ENCODE measurements at places on chromosomes 7 and 10.

- DNase-seq, result no peak
Measured at GRCh38 chr7:64874562-64875250, 28.4 kb upstream of the ZNF273 start.

DNA sequence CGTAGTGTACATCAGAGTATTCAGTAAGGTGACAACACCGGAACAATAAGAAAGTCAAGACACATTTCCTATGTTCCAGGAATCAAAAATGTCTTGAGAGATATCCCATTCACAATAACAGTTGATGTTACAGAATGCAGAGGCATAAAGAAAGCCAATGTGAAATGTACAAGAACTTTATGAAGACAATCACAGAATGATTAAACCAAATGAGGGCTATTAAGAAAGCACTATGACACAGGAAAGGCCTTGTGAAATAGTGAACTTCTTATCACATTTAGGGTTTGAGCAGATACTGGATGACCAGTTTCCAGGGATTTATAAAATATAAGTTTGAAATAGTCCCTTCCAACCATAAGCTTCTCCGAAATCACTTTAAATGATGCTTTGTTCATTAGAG, 52.7 kb downstream of the VWDE start:
- DNase-seq, result no peak

- DNase-seq, result peak; percentile 42
Measured at GRCh38 chr10:62805231-62806099, 945 bp downstream of the ADO start.

GRCh38 chr10:71765176-71765904, 8.0 kb downstream of the VSIR start:
- no peak for DNase-seq

DNA sequence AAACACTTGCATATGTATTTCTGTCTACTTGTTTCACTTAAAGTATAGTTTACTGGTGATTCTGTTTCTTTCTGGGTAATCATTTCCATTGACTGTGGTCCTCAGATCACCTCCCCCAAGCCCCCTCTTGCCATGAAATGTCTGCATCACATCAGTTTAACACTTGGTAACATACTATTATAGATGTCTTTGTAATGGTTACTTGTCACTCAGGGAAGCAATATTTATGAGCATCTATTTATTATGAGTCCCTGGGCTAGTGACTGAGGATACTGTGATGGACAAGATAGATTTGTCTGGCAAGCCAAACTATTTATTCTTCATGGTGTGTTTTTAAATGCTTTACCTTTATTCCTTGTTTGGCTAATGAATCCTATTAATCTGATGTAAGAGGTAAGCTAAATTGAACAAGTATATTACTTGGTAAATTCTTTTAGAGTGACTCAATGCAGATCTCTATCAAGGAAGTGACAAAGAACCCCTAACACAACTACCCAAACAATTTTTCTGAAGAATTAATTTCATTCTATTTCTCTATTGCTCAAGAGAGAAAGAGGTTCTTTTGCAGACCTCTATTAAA, 270.9 kb downstream of the RELN start:
- DNase-seq, result no peak

- no peak for DNase-seq
Measured at GRCh38 chr10:62147425-62147824, 121.2 kb downstream of the RTKN2 start.

- DNase-seq, result no peak
Measured at GRCh38 chr7:63073286-63073685, 925.4 kb upstream of the ZNF722 start.

DNA sequence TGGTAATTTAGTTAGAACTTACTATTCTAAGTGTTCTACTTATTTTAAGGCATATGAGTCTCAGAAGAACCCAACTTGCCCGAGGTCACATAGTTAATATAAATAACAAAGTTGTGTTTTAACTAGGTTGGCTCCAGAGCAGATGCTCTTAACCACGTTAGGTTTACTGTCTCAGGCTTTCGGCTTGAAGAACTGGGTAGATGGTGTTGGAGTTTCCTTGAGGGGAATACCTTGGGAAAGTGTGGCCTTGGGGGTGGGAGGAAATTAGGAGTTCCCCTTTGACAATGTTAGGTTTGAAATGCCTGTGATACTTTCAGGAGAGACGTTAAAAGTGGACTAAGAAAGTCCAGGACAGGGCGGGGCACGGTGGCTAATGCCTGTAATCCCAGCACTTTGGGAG, 9.6 kb downstream of the ZNF398 start:
- DNase-seq, result no peak

DNA sequence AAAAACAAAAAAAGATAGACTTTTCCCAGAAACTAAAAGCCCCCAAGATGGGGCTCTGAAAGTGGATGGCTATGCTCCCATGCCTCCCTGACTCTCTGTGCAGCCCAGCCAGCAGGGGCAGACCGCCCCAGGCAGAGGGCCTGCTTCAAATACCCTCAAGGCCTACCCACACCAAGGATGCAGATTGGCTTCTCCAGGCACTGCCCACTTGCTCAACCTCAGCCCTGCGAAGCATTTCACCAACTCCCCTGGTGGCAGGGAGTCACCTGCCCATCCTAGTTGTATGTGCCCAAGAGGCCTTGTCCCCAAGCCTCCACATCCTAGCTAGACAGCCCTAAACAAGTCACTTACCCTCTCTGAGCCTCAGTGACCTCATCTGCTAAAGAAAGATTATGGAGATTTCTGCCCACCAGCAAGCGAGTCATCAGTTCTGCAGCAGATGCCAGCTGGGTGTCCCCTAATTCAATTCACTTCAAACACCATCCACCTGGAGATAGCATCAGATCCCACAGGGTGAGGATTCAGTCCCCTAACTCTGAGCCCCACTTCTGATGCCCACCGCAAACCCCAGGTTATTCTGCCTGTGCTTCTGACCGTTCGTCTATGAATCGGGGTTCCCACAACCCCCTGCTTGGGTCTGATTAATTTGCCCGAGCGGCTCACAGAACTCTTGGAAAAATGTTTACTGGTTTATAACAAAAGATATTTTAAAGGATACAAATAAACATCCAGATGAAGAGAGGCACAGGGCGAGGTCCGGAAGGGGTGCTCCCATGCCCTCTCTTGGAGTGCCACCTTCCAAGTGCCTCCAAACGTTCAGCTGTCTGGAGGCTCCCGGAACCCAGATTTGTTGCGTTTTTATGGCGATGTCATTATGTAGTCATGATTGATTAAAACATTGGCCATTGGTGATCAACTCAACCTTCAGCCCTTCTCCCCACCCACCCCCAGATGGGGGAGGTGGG, 18.6 kb upstream of the ZMIZ1 start:
- peak; percentile 8 for DNase-seq

GRCh38 chr10:25666276-25666675, 267.8 kb upstream of the MYO3A start:
- DNase-seq, result peak; percentile 83

DNA sequence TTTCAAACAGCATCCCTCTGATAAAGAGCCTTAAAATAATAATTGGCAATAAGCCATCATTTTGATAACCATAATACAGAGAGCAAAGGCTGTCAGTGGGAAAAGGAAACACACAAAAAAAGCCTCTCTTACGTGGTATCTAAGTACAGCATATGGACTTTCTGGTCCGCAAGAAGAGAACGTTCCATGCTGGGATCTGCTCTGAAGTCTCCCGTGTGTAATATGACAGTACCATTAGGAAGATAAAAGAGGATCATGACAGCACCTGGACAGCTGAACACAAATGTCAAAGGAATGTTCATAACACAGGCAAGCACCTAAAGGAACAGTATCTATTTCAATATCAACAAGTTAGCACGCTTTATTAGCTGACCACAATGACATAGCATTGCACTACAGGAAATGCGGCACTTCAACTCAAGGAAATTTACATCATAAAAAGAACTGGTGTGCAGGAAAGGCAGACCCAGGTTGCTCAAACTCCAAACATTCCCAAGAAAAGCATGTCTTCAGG, 9.9 kb downstream of the DCLRE1A start:
- no peak for DNase-seq

DNA sequence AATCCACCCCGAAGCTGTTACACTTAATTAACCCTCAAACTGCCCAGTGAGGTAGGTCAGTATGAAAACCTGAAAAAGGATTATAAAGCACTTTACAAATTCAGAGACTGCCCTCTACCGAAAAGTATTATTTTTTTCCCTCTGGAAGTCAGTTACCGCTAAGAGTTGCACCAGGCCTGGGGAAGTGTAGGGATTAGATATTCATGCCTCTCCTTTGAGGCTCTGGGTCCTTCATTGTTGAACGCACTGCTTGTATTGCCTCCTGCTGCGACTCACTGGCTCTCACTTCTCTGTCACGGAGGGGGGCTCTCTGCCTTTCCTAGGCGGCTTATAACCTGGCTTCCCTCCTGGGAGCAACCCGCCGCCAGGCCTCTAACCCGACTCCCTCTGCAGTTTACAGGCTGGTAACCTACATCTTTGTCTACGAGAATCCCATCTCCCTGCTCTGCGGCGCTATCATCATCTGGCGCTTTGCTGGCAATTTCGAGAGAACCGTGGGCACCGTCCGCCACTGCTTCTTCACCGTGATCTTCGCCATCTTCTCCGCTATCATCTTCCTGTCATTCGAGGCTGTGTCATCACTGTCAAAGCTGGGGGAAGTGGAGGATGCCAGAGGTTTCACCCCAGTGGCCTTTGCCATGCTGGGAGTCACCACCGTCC, 2.7 kb downstream of the RHBDD2 start:
- peak; percentile 9 for DNase-seq

DNA sequence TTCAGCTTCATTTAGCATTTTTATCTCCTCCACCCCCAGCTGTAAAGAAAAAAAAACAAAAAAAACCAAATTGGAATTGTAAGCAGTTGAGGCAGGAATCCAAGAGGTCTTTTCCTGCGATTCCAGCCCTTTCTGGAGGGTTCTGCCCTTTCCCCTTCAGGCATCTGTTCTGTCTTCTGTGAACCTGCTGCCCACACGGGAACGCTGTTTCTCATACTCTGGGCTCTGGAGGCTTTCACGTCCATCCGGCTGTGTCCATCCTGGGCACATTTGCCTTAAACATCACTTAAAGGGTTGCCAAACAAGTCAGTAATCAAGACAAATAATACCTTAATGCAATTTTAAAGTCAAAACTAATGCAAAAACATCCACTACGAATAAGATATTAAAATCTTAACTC, 302.8 kb upstream of the PITRM1 start:
- no peak for DNase-seq

DNA sequence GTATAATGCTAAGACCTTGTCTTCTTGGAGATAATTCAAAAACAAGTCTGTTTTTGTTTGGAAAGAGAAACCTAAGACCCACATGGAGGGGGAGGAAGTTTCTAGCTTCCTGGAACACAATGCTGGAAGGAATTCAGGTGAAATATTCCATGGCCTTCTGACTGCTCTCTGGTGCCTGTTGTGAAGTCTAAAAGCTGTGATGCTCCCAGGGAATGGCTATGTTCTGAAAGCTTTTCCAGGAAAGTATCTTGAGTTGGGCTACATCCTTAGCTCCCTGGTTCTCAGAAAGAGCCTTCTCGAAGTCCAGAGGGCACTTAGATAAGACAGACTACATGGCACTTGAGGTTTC, 12.5 kb upstream of the PFKP start:
- no peak for DNase-seq

DNA sequence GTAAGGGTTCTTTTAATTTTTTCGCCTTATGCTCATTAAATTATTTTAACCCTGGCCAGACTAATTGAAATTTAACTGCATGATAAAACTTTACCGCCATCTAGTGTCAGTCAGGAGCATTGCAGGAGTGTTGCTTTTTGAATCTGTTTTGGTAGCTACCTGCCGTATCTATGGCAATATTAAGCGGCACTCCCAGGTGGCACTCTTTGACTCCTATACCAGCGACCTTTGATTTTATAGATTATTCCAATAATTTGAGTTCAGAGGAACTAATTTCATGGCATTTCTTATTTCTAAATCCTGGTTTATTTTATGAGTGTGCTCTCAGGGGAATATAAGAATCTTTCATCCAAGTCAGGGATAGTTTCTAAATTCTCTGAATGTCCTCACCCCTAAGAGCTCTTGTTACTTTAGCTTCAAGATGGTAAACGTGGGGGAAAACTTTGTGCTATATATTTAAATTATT, 198.9 kb downstream of the REEP3 start:
- DNase-seq, result peak; percentile 65

GRCh38 chr7:15836041-15836440, 149.6 kb upstream of the MEOX2 start:
- DNase-seq, result peak; percentile 6

- peak; percentile 58 for DNase-seq
Measured at GRCh38 chr7:99386584-99387238, 12.2 kb downstream of the ARPC1B start.

GRCh38 chr10:5547931-5548660, 23.3 kb downstream of the CALML3 start:
- DNase-seq, result peak; percentile 16

- DNase-seq, result no peak
Measured at GRCh38 chr7:129940329-129940728, 12.4 kb downstream of the UBE2H start.

DNA sequence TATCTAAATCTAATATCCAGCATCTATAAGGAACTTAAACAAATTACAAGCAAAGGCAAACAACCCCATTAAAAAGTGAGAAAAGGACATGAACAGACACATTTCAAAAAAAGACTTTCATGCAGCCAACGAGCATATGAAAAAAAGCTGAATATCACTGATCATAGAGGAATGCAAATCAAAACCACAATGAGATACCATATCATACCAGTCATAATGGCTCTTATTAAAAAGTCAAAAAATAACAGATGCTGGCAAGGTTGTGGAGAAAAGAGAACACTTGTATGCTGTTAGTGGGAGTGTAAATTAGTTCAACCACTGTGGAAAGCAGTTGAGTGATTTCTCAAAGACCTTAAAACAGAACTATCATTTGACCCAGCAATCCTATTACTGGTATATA, 334.4 kb upstream of the CACNA2D1 start:
- peak; percentile 22 for DNase-seq

DNA sequence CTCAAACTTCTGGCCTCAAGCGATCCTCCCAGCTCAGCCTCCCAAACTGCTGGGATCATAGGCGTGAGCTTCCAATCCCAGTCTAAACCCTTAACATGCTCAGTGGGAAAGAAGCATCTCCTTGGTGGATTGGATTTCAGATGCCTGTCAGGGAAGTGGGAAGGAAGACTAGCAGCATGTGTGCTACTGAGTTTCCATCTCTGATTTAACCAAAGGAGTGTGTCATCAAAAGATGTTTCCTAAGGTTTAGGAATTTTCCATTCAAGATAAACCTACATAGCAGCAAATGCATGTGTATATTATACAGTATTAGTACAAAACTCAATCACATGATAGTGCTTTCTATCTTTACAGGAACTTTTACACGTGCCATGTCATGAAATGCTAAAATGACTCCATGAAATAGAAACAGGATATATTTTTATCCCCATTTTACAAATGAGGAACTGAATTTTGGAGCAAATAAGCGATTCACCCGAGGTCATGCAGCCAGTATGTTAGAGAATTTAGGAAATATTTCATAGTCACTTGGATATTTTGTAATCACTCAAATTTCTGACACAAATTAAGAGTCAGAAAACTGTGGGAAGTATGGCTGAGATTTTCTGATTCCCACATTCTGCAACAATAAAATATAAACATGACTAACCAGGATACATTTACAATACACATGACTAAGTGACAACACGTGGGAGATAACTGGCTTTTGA, 11.4 kb upstream of the TMEM26 start:
- peak; percentile 44 for DNase-seq

All from cardiac fibroblast (primary cell).